Germinal center (tissue), 1 donor: ENCODE measurements at places on chromosomes 12 and 14.

DNA sequence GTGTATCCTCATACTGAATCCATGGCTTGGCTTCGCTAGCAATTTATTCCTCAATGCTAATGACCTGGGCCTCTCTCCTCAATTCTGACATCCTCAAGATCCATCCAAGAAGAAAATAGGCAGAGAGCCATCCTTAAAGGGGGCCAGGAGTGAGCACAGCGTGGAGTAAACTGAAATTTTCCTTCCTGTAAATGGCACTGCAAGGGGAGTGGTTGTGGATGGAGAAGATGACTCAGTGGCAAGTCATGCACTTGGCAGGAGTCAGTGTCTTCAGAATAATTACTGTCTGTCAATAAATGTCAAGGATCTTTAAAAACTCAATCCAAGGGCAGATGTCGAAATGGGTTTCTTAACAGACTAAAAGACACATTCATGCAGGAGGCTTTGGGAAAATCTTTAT lies 88.0 kb upstream of the TMEM132C start:
- no peak for DNase-seq

DNA sequence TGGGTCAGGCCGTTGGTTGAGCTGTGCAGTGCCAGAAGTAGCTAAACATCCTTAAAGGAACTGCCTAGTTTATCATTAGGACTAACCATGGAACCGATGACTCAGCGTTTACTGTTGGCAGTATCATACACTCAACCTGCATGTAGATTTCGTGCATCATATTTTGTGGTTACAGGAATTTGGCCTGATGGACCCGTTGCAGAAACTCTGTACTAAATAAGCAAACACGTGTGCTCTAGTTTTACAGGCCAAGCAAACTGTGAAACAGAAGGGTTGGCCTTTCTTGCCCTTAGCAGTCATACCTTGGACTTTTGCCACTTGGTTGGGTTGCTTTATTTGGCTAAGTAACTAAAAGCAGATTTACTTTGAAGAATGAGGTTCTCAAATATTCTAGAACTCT lies 35.6 kb downstream of the DGLUCY start:
- no peak for DNase-seq

GRCh38 chr12:93465841-93466240 lies 1.5 kb upstream of the MRPL42 start:
- DNase-seq, result no peak

- no peak for DNase-seq
Observed at GRCh38 chr14:95504135-95505029, 12.1 kb downstream of the SYNE3 start.

- no peak for DNase-seq
Observed at GRCh38 chr14:97873291-97873690, 1076.1 kb downstream of the VRK1 start.

GRCh38 chr12:42173961-42174521 lies 29.4 kb upstream of the GXYLT1 start:
- no peak for DNase-seq

DNA sequence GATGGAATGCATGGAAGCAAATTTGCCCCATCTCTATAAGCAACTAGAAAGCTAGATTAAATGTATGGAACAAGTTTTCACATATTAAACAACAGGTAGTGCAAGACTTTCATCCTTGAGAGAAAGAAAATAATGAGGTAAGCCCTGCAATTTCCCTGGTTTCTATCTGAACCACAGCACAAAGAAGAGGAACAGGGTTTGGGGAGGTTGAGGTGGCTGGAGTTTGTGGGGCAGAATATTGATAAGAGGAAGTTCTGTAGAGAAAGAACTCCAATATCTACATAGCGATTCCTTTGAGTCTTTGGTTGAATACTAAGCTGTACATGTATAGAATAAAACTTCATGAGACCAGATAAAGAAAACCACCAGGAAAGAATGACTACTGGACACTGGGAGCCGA lies 96.3 kb upstream of the CCND2 start:
- DNase-seq, result no peak

DNA sequence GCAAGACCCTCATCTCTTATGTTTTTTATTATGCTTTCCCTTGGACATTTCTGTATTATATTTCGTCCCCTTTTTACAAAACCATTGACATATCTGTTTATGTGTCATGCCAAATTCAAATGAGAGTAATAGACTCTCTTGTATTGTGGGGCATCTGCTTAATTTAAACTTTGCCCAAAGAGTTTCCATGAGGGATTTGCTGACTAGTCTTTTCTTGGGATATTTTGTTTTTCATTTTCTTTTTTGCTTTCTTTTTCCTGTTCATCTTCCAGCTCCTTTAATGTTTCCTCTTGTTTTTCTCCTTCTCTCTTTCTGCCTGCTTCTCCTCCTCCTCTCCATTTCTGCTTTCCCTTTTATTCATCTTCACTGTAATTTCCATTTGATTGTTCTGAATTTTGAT lies 13.8 kb upstream of the ZNF26 start:
- DNase-seq, result no peak

GRCh38 chr12:90262251-90262650 lies 553.6 kb upstream of the ATP2B1 start:
- no peak for DNase-seq

DNA sequence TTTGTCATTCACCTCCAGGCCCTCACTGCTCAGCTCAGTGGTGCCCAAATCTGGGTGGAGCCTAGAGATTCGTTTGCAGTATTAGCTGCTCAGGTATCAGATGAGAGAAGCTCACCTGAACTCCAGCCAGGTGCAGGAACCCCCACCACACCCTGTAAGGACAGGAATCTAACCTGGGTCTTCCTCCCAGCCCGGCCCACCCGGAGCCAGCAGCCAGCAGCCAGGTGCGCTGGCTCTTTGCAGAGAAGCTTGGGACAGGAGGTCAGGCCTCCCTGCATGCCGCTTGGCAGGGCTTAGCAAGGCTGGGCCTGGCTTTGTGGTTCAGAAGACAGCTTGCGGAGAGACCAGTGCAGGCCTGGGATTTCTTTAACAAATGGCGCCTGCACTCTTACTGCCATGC lies 125.6 kb upstream of the MYL2 start:
- no peak for DNase-seq

- DNase-seq, result no peak
Observed at GRCh38 chr12:94329366-94329765, 130.3 kb downstream of the CEP83 start.

GRCh38 chr14:55739967-55740648 lies 160.1 kb downstream of the KTN1 start:
- no peak for DNase-seq

DNA sequence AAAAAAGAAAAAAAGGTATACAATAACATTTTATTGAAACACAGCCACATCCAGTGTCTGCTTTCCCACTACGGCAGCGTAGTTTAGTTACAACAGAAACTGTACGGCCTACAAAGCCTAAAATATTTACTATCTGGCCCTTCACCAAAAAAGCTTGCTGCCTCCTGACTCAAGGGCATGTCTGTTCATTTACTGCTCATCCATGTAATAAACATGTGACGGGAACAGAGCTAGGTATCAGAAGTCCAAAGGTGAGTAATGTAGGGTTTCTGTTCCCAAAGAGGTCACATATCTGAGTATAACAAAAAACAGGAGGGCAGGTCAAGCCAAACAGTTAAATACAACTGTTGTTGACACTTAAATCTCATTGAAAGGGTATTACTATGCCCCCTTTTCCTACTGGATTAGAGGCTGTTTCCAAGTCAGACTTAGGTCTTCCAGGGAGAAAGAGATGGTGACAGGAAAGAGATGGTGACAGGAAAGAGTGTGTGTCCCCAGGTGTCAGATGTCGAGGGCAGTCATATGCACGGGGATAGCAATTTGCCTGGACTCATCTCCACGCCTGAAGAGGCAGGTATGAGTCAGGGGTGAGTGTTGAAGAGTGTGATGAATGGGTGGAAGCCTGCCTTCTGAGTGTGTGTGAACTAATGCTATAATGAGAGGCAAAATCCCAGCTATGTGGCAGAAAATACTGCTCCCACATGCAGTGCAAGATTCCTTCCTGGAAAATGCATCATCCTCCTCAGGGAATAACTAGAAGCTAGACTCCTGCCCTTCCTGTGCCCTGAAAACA lies 77.7 kb downstream of the MAP3K9 start:
- no peak for DNase-seq

- DNase-seq, result no peak
Observed at GRCh38 chr14:52352061-52352491, 38.0 kb downstream of the PTGER2 start.

- DNase-seq, result no peak
Observed at GRCh38 chr14:89613260-89614008, 196.4 kb upstream of the FOXN3 start.

DNA sequence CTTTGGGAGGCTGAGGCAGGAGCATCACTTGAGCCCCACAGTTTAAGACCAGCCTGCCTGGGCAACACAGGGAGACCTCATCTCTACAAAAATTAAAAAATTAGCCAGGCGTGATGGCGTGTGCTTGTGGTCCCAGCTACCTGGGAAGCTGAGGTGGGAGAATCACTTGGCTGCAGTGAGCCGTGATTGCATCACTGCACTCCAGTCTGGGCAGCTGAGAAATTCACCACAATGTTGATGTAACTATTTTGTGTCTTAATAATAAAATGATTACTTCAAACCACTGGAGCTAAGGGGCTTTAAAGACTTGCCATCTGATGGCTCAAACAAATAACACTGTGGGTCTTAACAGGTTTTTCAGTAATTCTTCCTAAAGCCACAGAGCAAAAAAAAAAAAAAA lies 10.8 kb downstream of the ERH start:
- DNase-seq, result no peak

DNA sequence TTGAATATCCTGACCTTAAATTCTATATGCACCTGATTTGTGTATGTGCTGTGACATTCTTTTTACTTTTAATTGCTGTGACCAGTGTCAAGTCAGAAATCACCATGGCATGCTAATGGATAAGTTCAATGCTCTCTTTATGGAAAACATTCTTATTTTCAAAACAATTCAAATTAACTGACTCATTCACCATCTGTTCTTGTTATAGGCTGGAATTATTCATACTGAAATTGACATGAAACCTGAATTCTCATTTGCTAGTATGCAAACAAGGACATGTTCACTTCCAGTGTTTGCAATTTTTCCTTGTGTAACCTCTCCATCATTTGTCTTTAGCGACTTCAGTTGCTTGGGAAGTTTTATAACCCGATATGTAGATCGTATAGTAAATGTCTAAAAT lies at the start of gene TAS2R30:
Gene TAS2R30 (minus strand): TSS at position 340 of the 400 bp plus-strand sequence. CDS start 400 bp downstream, outside the sequence.
- DNase-seq, result no peak

DNA sequence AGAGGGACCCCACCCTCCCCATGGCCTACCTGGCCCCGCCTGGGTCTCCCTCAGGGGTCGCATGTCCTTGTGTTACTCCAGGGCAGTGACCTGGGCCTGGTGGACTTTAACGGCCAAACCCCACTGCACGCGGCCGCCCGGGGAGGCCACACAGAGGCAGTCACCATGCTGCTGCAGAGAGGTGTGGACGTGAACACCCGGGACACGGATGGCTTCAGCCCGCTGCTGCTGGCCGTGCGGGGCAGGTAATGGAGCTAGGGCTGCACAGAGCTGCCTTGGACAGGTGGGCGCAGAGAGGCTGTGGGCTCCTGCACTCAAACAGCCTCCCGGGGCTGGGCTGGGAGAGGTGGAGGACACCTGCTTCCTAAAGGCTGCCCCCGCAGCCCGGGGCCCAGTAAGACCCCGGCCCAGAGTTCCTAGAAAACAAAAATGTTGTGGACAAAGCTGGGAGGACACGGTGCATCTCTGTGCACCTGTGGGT lies 21.6 kb downstream of the ASPG start:
- DNase-seq, result no peak

GRCh38 chr12:14654842-14655241 lies 41.6 kb downstream of the GUCY2C start:
- DNase-seq, result no peak

- peak; percentile 72 for DNase-seq
Observed at GRCh38 chr14:77124345-77125280, 17.0 kb downstream of the ZDHHC22 start.

GRCh38 chr14:95692109-95692508 lies 5.9 kb downstream of the TCL1B start:
- DNase-seq, result no peak

- DNase-seq, result peak; percentile 63
Observed at GRCh38 chr14:24232645-24233537, at the start of gene GMPR2. GMPR2 (plus strand) TSS chr14:24232929; CDS start chr14:24233254, 325 bp downstream.

DNA sequence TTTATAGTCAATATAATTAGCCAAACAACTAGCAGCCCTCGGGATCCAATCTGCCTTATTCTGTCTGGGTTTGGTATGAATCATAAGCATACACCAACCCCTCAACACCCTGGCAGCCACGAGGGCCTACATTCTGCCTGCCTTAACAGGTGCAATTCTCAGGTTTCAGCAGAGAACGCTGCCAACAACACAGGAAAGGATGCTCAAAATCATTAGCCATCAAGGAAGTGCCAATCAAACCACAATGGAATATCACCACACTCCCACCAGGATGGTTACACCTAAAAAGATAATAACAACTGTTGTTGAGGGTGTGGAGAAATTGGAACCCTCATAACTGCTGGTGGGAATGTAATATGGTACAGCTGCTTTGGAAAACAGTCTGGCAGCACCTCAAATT lies 122.8 kb downstream of the TTC7B start:
- no peak for DNase-seq

DNA sequence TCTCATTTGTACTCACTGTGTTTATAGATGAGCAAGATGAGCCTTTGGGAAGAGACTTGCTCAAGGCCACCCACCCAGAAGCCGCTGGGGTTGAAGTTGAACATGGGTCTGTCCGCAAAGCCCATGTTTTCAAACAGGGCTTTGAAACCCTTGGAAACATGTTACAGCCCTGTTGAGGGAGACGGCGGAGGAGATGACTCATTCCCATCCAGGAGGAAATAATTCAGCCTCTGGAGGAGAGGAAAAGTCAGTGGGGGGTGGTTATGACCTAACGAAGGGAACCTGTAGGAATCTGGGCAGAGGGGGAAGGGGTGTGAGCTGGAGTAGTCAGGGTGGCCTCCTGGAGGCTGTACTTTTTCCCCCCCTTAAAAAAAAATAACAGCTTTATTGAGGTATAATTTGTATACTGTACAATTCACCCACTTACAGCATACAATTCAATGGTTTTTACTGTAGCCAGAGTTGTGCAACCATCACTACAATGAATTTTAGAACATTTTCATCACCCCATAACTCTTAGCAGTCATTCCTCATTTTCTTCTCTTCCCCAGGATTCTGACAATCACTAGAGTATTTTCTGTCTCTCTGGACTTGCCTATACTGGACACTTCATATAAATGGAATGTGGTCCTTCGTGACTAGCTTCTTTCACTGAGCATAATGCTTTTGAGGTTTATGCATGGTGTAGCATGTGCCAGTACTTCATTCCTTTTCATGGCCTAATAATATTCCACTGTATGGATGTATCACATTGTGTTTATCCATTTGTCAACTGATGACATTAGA lies 1.9 kb upstream of the RIN3 start:
- DNase-seq, result no peak

- no peak for DNase-seq
Observed at GRCh38 chr12:24922090-24922489, 26.8 kb downstream of the BCAT1 start.

- DNase-seq, result no peak
Observed at GRCh38 chr12:75766263-75767160, 255.1 kb upstream of the KRR1 start.

- no peak for DNase-seq
Observed at GRCh38 chr12:94169495-94169894, 21.1 kb downstream of the PLXNC1 start.
